B cell (primary cell): ENCODE measurements at places on chromosomes 1 and 21.

DNA sequence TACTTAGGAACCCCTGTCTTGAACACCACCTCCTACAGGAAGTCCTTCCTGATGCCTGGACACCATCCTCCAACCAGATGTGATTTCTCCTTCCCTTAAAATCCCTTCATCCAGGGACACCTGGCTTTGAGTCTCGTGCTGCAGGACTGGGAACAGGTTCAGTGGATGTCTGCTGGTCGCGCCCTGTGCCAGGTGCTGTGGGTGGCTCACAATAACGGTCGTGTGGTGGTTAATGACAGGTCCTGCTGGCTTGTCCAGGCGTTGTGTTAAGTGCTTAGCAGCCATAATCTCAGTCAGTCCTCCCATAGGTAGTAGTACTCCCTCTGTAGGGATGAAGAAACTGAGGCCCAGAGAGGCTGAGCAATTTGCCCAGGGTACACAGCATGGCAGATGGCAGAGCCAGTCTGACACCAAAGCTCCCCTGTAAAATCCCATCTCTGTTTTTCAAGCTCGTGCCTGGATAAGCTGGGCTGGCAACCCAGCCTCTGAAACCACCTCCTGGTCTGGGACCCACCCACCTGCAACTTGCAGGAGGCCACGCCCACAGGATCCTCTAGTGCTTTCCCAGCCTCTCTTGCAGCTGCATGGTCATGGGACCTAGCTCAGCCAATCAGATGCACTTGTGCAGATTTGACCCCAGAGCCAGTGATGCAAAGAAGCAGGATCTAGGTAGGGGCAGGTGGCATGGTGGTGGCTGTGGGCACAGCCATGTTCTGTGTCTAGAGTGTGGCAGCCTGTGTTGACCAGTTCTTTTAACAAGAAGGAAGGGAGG lies 106.0 kb upstream of the IFFO2 start:
- DNase-seq = no peak

DNA sequence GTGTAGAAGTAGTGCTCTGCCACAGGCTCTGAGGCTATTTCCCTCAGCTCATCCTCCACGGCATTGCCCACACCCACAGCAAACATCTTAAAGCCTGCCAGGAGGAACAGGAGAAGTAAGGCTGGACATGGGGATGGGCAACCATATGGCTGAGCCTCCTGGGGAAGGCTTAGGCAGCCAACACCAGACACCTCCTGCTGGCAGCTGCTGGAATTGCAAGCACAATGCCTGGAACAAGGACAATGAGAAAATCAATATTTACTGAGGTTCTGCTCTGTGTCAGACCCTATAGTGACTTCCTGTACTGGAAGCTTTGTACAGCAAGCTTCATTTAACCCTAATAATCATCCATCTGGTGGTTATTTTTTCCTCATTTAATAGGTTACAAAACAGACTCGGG lies 8.2 kb downstream of the MATN1 start:
- no peak for DNase-seq

- DNase-seq = no peak
Measured at GRCh38 chr1:210711825-210712612, 383.3 kb downstream of the HHAT start.

- DNase-seq = no peak
Measured at GRCh38 chr1:232751393-232752140, 53.6 kb upstream of the MAP10 start.

DNA sequence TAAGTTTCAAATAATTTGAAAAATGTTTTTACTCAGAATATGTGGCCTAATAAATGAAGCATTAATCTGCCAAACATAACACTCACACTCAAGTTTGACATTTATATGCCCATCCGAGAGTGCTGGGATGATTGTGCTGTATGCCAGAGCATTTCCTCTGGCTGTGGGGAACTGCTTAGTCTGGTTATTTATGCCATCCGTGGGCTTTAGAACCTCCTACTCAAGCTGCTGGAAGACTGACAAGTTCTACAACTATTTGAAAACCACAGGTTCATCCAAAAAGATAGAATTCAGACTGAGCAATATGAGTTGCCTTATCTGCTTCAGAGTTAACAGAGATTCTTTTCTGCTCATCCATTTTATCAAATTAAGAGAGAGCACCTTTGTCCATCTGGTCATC lies 25.9 kb downstream of the PCNX2 start:
- DNase-seq = no peak

GRCh38 chr1:106222403-106222802 lies 834.1 kb upstream of the PRMT6 start:
- no peak for DNase-seq

DNA sequence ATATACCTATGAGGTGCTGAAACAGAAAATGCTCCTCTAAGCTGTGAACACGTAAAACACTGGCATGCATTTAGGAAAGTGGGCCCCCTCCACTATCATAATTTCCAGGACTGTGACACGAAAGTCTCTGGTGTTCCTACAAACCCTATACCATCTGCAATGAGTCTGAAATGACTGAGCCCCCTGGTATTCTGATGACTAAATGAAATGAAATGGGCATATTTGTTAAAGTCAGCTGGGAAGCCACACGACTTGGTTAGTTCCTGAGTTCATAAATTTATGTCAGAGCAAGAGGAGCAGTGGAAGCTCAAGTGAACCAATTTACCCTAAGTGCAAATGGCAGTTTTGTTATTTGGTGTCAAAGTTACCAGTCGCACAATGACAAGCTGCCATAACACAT lies 182.3 kb downstream of the KCTD3 start:
- DNase-seq = no peak

DNA sequence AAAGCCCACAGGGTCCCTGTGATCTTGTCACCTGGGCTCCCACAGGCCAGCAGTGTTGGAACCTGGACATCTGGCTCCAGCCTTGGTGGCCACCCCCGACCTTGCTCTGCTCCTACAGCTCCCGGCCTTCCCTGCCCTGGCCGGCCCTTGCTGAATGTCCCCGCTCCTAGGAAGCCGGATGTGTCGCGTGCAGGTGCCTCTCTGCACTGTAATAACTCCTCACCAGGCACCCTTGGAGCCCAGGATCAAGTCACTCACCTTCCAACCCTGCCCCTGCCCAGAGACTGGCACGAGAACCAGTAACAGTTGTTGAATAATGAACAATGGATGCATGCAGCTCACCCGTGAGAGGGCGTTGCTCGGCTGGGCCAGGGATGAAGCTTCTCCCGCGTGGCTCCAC lies 12.1 kb downstream of the PDE9A start:
- no peak for DNase-seq

GRCh38 chr1:169128562-169128961 lies 22.1 kb downstream of the ATP1B1 start:
- no peak for DNase-seq

- peak; percentile 63 for DNase-seq
Measured at GRCh38 chr1:18972531-18972930, 16.1 kb upstream of the IFFO2 start.

DNA sequence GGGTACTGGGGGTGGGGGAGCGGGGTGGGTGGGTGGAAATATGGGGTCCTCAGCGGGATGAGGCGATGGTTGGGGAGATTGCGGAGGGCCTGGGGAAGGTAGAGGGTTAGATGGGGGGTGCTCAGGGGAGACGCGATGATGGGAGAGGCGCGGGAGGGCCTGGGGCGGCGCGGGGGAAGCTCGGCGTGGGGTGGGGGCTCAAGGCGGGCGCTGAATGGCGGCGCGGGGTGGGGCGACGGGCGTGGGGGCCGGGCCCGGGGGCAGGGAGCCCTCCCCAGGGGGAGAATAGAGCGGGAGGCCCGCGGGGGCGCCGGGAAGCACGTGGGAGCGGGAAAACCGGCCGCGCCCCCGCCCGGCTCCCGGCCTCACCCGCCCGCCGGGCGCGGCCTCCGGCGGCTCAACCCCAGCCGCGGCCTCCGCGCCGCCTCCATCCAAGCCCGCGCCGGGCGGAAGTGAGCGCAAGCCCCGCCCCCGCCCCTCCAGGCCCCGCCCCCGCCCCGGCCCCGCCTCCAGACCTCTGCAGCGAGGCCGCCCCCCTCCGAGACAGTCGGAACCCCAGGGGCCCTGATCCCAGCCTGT lies at the start of gene FAAP20:
Gene FAAP20, minus strand, starts transcription at position 454 of the 579 bp plus-strand sequence. Its CDS starts 23 bp downstream, at position 431.
- DNase-seq = no peak

GRCh38 chr1:29282924-29283803 lies 46.8 kb downstream of the PTPRU start:
- no peak for DNase-seq

GRCh38 chr1:247286134-247286670 lies 30.3 kb downstream of the VN1R5 start:
- DNase-seq = no peak

- no peak for DNase-seq
Measured at GRCh38 chr1:53511933-53512806, 53.0 kb downstream of the DMRTB1 start.

- DNase-seq = no peak
Measured at GRCh38 chr21:15775291-15775690, 45.5 kb downstream of the USP25 start.

GRCh38 chr1:35554266-35555211 lies 2.7 kb downstream of the KIAA0319L start:
- DNase-seq = no peak

DNA sequence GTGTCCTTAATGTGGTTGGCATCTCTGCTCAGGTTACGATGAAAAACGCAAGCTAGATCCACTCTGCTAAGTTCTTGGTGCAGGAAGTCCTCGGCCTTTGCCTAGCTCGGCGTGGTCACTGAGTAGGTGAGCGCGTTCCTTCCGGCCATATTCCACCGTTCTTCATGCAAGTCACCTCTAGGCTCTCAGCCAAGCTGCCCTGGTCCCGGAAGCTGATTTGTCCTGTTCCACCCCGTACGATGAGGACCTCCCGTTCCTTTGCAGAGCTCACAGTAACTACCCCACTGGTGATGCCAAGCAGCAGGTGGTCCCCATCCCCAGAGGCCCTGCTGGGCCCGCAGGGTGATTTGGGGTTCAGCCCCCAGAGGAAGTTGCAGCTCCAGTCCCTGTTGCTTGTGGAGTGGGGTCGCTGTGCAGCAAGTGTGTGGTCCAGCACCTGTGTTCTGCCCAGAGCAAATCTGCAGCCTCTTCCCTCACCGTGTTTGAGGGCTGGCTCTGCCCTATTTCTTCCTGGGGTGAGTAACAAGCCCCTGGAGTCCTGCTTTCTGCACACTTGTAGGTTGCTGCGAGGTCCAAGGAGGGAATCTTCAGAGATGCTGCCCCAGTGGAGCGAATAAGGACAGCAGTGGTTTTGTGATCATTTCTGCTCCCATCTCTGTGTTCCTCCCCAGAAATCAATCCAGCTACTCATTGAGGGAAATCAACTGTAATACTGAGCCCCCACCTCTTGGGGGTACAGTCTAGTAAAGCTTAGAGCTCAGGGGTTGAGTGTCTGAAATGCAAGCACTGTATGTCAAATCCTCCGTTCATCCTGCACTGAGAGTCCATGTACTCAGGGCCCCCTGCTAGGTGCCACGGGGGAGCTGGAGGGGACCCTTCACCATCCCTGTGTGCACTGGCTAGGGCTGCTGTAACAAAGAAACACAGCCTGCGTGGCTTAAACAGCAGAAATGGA lies 2.3 kb downstream of the UMODL1 start:
- DNase-seq = peak; percentile 17

DNA sequence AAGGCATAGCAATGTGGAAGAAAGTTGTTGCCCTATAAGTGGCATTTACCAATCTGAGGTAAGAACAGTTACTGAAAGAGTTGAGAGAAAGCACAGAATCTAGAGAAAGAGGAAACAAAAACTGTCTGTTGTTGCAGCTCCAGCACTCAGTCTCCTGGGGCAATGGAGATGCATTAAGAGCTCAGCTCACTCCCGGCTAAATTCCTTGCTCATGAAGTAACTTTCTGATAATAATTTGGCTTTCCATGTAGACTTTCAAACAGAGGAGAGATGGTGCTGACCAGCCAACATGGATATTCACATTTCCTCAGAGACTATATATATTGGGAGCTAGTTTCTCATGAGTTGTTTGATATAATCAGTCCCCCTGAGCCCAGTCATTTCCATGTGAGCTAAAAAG lies 135.3 kb downstream of the GDAP2 start:
- no peak for DNase-seq

DNA sequence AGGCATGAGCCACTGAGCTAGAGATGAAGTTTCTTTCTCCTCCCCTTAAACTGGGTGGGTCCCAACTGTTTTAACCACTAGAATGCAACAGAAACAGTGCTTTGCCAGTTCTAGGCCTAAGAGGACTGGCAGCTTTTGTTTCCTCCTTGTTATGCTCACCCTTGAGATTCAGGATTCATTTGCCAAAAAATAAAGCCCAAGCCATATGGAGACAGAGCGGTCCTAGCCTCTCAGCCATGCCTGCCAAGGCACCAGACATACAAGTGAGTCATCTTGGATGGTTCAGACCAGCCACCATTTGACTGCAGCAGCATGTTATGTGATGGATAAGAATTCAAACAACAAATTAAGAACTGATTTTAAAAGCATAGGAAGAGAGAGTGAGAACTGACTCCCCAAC lies 38.1 kb upstream of the STUM start:
- DNase-seq = no peak

GRCh38 chr21:44298301-44298700 lies 1.6 kb upstream of the PFKL start:
- DNase-seq = no peak

GRCh38 chr1:116411784-116412479 lies 38.9 kb downstream of the ATP1A1 start:
- no peak for DNase-seq

GRCh38 chr1:182588500-182589396 lies at the start of gene RNASEL:
RNASEL (minus strand) TSS chr1:182589256; CDS start chr1:182586806, 2,450 bp downstream.
- DNase-seq = peak; percentile 80

DNA sequence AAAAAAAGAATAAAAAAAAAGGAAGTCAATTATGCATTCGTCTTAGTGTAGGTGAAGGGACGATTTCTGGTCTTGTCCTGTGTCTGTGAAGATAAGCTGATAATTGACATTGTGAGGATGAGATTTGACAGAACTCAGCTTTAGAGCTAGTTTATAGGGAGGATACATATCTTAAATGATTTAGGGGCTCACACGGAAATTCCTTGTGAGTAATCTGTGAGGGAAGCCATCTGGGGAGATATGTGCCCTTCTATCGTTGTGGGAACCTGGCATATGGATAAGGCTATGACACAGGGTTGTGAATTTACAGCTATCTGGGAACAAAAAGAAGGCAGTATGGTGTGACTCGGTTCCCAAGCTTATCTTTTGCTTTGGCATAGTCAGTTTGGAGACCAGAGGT lies 71.1 kb downstream of the RABGAP1L start:
- no peak for DNase-seq

GRCh38 chr1:115112496-115113375 lies 23.4 kb upstream of the TSPAN2 start:
- DNase-seq = peak; percentile 62

GRCh38 chr1:50700621-50701020 lies 259.4 kb downstream of the FAF1 start:
- no peak for DNase-seq

- DNase-seq = no peak
Measured at GRCh38 chr1:36740446-36740845, 257.7 kb upstream of the CSF3R start.

- DNase-seq = no peak
Measured at GRCh38 chr1:27350663-27351540, 9.1 kb downstream of the SYTL1 start.
